C1 segment of cervical spinal cord (tissue), 14 donors: ENCODE measurements at places on chromosomes 6 and 20.

- DNase-seq, result no peak
Observed at GRCh38 chr20:4454111-4454510, 267.6 kb upstream of the PRND start.

- DNase-seq, result peak; percentile 56
Observed at GRCh38 chr20:20373091-20373571, 5.2 kb downstream of the INSM1 start.

DNA sequence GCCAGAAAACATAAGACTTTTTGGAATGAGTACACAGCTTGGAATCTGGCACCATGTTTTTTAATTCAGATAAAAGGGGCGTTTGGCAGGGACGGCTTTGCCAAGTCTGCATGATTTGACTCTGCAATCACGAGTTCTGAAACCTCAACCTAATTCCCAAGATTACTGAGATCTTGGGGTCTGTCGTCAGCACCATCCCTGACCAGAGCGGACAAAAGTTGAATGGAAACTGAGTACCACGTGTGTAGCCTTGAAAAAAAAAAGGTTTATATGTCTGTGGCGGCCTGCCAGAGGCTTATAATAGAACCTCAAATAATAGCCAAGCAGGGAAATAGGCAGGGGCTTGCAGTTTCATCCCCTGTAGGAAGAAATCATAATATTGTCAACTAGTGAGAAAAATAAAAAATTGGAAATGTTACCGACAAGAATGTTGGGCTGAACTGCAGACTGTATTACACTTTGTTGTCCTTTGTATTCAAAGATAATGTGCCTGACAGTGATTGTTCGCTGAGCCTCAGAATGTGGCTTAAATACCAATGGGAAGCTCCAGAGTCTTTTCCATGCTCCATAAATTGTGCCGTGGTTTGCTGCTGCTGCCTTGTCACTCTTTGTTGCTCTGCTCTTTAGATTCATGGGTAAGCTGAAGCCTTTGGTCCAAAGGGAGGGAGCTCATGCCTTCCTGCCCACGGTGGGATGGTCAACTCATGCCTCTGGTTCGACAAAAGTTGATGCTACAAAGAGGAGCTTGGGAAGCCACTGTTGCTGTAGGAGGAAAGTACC, 118.8 kb upstream of the ARID1B start:
- DNase-seq, result no peak

GRCh38 chr6:21914121-21914973, 320.8 kb downstream of the SOX4 start:
- no peak for DNase-seq

- DNase-seq, result no peak
Observed at GRCh38 chr6:74973591-74973990, 232.3 kb downstream of the COL12A1 start.

DNA sequence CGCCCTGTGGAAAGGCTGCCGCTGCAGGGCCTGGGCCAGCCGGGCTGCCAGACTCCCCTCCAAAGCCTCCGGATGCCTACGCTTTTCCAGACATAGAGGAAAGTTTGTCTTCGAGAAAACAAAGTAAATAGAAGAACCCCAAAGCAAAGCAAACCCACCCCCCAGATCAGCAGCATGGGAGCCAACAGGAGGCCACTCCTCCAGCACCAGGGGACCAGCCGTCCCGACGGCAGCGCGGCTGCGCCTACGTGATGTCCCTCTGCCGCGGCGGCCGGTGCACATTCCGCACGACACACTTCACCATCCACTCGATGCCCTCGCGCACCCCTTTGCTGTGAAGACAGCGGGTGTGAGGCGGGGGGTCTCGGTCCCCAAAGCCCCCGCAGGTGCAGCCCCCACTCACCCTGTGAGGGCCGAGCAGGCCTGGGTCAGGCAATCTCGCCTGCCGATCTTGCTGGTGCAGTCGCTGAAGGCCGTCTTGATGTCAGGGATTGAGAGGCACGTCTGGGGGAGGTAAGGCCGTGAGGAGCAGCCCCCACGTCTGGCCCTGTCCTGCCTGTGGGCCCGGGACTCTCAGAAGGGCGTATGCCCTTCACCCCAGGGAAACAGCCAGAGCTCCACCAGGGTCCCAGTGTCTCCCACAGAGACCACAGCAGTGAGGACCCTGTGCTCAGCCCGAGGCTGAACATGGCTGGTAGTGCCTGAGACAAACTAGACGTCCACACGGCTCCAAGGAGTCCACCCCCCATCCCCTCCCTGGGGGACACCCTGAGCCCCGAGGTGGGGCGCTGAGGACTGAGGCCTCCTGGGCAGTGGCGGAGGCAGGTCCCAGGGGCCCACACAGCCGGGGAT, 4.0 kb downstream of the TNFRSF6B start:
- DNase-seq, result no peak

DNA sequence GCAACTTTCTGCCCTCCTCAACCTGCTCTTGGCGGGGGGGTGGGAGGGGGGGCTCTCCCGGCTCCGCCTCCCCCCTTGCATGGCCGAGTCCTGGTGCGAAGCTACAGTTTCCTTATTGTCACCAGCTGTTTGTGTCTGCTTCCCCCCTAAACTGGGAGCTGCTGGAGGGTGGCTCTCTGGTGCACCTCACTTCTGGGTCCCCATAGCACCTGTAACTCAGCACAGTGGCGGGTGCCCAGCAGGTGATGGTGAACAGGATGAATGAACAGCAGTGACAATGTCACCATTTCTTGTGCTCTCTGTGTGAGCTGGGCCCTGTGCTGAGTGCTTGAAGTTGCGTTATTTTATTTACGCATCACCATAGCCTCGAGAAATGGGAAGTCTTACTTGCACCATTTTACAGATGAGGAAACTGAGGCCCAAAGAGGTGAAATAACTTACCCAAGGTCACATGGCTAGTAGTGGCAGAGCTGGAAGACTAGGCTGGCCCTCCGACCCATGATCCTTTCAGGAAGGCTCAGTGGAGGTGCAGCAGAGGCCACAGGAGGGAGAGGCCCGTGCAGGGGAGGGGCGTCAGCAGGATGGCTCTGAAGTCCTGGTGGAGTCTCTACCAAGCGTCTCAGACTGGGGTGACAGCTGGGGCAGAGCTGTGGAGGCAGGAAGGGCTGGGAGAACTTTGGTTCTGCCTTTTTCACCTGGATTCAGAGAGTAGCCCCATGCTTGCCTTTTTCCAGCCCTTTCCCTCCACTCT, 41.8 kb downstream of the SRC start:
- no peak for DNase-seq

DNA sequence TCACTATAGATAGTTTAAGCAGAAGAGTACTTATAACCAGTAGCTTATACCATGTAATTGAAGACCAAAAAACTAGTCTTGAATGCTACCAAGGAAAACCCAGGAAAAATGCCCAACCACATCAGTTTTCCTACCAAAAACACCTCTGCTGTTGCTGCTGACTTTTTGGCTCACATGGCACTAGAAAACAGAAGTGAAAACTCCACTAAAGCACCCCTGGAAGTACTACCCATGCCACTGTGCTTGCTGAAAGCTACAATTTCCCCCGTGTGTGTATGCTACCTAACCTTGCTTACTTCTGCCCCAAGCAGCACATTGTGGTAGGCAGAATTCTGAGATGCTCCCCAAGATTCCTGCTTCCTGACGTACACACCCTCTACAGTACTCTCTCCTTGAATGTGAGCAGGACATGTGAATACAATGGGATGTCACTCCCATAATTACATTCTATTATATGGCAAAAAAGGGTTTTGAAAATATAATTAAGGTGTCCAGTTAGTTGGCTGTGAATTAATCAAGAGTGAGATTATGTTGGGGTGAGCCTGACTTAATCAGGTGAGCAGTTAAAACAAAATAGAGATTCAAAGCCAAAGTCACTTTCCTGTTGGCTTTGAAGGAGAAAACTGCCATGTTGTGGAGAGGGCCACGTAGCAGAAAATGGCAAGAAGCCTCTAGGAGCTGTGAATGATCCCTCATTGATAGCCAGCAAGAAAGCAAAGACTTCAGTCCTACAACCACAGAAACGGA, 209.8 kb upstream of the MARCKS start:
- DNase-seq, result no peak

GRCh38 chr6:128725271-128726233, 157.4 kb upstream of the LAMA2 start:
- no peak for DNase-seq

- DNase-seq, result no peak
Observed at GRCh38 chr6:163412341-163412740, 2.2 kb upstream of the QKI start.

GRCh38 chr6:149094934-149095351, 222.6 kb upstream of the TAB2 start:
- DNase-seq, result no peak

DNA sequence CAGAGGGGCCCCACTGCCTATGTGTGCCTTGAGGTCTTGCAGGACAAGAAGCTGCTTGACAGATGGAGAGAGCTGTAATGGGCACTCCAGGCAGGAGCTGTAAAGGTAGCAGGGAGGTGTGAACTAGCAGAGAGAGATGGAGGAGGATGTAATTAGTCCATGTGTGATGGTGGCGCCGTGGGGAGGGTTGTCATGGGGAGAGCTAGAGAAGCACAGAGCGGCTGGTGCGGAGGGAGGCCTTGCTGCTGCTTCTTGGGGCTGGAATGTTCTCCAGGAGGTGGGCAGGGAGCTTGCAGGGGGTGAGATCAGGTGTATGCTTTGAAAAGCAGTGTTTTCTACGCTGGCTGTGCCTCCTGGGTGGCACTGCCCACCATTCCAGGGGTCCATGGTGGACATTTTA, 32.1 kb downstream of the APCDD1L start:
- no peak for DNase-seq

- peak; percentile 96 for DNase-seq
Observed at GRCh38 chr6:26216886-26217713, 129.9 kb downstream of the HFE start.

DNA sequence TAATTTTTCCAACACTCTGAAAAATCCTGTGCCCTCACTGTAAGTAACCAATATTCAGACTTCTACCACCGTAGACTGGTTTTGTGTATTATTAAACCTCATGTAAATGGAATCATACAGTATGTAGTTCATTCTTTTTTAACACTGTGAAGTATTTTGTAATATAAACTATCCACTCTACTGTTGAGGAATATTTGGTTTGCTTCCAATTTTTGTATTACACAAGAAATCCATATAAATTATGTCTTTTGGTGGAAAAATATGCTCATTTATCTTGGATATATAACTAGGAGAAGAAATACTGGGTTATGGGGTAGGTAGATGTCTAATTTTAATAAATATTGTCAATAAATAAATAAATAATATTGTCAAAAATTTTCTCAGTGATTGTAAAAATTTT, 116.8 kb downstream of the CHD6 start:
- DNase-seq, result no peak

GRCh38 chr20:48531505-48531904, 296.3 kb downstream of the PREX1 start:
- no peak for DNase-seq

GRCh38 chr6:118335325-118335816, 212.7 kb upstream of the PLN start:
- no peak for DNase-seq

GRCh38 chr6:148173548-148173947, 169.1 kb upstream of the SASH1 start:
- no peak for DNase-seq

GRCh38 chr20:57666106-57666833, 43.5 kb downstream of the PMEPA1 start:
- no peak for DNase-seq

GRCh38 chr20:57579898-57580447, 19.1 kb downstream of the PCK1 start:
- no peak for DNase-seq

DNA sequence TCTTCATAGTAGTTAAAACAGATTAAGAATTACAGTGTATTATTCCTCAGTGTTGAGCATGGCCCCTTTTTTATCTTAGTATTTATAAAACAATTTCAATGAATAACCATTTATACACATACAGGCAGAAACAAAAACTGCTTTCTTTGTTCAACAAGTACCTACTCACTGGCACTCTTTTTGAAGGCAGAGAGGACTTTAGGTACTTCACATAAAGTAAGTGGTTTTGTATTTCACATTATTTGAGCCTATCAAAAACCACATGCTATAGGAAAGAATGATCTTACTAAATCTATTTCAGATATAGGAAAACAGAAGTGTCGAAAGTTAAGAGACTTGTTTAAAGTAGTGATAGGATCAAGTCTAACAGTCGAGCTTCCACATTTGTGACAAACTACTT, 73.8 kb downstream of the PRKN start:
- DNase-seq, result no peak

- peak; percentile 53 for DNase-seq
Observed at GRCh38 chr20:23049201-23050075, at the start of gene THBD. Gene THBD (minus strand): TSS chr20:23049672. CDS start chr20:23049504, 168 bp downstream.

GRCh38 chr6:22666021-22666420, 96.7 kb downstream of the HDGFL1 start:
- DNase-seq, result no peak

DNA sequence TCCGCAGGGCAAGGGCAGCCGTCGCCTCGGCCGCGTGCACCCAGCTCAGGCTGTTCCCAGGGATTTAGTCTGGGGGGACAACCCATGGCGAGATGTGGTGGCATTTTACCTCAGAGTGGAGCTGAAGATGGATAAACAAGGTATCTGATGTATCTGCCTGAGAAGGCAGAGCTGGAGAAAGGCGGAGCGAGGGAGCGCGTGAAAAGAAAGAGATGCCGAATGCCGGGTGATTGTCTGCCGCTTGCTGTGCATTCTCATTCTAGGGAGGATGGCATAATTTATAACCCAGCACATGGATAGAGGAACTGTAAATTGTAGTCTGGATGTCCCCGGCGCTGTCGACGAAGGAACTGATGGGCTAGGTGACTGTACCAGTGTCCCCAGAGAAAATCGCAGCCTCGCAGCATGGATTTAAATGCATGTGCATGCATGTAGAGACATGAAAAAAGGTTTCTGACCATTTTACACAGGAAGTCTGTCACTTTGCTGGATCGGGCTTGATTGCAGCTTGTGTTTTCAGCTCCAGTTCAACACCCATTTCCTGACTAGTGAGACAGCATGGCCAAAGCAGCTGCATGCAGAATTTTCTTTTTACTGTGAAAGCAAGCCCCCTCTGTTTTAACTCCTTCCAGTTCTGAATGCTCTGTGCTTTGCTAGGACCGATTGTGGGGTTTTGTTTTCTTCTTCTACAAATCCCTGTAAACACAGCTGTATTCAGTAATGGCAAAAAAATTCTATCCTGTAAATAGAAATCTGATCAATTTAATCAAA, 149.7 kb downstream of the PRL start:
- DNase-seq, result no peak

DNA sequence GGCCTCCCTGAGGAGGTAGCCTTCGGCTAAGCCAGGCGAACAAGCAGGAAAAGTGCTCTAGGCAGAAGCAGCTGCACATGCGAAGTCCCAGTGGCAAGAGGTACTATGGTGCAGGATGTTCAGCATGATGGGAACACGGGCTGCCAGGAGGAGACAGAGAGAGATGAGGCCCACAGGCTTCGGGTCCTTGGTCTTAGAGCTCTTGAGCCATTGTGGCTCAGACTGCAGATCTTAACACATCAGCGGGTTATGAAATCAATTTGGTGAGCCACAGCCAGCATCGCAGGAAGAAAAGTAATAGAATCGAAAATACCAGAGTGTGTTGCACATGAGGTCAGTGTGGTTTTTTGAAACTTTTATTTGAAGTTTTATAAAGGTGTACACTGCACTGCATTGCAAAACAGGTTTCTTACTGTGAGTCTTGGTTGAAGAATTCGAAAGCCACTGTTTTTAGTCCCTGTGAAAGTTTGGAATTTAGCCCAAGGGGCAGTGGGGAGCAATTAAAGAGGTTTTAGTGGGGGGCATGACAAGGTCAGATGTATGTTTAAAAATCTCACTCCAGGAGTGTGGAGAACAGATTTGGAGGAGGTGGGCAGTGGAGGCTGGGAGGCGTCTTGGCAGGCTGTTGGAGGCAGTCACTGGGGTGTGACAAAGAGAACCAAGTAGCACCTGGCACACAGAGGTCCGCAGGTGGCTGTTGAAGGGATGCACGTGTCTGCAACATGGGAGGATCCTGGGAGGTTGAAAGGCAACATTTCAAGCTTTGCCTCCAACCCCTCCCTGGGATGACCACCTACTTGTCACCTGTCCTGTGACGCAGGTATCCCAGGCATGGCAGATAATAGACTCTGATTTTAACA, 69.3 kb downstream of the EYA2 start:
- DNase-seq, result no peak
